A172 (cell line): ENCODE measurements at places on chromosomes 1 and 21. TPM values are rescaled to one million over a fixed set of nuclear protein-coding genes. Genes with fewer than 3 reads are reported as not detected.

GRCh38 chr1:30764939-30765555 lies 7.5 kb upstream of the LAPTM5 start:
- no peak for DNase-seq

DNA sequence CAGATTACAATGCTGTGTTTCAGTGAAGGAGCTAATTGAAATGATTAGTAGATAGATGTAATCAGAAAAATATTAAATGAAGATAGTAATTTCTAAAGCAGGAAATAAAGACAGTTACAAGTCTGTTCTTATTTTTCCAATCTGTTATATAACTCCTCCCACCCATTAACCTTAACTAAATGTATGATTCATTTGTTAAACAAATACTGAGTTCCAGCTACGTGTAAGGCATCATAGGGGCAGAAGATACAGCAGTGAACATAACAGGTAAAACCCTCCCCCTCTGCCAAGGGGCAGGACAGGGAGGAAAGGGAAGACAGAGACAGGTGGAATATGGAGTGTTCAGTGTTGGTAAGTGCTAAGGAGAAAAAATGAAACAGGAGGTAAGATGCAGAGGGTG lies at the start of gene FAM177B:
FAM177B (plus strand) TSS at position 231 of the 400 bp plus-strand sequence. CDS start 9,344 bp downstream, outside the sequence.
- DNase-seq, result no peak

DNA sequence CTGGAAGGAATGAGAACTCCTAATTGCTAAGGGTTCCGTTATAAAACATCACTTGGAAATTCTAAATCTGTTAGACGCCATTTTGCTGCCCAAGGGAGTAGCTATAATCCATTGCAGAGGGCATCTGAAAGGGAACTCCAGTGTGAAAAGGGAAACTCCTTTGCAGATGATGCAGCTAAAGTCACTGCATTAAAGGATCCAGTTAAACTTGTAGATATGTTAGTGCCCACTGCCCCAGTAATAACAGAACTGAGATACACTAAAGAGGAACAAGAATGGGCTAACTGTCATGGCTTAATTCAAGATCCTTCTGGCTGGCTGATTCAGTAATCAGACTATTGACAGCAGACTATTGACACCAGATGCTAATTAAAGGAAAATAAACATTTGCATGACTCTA lies 81.8 kb upstream of the KIAA0040 start:
- DNase-seq, result no peak

- DNase-seq, result no peak
These were observed 436 bp downstream of the CHI3L1 start for GRCh38 chr1:203186091-203186445.

- no peak for DNase-seq
These were observed 631.9 kb upstream of the ADGRL4 start for GRCh38 chr1:79638382-79638781.

- no peak for DNase-seq
These were observed 61.9 kb upstream of the RGS1 start for GRCh38 chr1:192513697-192514096.

MYOG gene
- total RNA-seq, result not detected in 2 replicates

TMEM81 gene
- total RNA-seq, result 1.3 and 3.1 TPM in 2 replicates

MRPL39 gene
- total RNA-seq, result 77.0 and 91.8 TPM in 2 replicates

ALPL gene
- 0.19 TPM in 1 of 2 replicates, not detected in the other for total RNA-seq
